Tibial nerve (tissue), 4 donors: ENCODE measurements at places on chromosomes 7 and 10.

- DNase-seq: no peak
These were observed 132.9 kb downstream of the BAMBI start for GRCh38 chr10:28810057-28810870.

DNA sequence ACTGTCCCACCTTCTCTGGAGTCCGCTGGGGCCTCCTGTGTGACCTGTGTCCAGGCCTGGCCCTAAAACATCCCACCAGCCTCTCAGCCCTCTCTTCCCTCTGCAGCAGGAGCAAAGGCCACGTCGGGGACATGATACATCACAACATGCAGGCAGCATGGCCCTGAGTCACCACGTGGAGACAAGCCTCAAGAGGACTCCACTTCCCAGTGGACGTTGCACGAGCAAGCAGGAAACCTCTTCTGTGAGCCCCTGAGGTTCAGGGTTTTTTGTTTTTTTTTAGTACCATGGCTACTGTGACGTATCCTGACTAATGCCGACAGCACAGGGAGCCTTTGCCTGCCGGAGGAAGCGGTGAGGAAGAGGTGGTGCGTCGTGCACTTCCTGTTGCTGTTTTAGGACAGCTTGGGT, 165.9 kb downstream of the DNAJB6 start:
- no peak for DNase-seq

- DNase-seq: no peak
These were observed 1.6 kb downstream of the FAM53B start for GRCh38 chr10:124742413-124743190.

DNA sequence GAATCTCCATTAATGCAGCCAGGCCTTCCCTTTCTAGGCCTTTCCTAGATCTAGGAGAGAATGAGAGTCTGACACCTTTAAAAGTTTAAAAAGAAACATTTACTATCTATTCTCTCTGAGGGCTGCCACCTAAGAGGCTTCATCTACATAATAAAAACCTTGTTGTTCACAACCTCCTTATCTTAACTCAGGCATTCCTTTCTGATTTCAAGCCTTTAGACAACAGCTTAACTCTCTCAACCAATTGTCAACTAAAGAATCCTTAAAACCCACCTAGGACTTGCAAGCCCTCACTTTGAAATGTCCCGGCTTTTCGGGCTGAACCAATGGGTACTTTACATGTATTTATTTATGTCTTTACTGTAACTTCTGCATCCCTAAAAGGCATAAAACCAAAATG, 64.3 kb upstream of the RET start:
- DNase-seq: no peak

DNA sequence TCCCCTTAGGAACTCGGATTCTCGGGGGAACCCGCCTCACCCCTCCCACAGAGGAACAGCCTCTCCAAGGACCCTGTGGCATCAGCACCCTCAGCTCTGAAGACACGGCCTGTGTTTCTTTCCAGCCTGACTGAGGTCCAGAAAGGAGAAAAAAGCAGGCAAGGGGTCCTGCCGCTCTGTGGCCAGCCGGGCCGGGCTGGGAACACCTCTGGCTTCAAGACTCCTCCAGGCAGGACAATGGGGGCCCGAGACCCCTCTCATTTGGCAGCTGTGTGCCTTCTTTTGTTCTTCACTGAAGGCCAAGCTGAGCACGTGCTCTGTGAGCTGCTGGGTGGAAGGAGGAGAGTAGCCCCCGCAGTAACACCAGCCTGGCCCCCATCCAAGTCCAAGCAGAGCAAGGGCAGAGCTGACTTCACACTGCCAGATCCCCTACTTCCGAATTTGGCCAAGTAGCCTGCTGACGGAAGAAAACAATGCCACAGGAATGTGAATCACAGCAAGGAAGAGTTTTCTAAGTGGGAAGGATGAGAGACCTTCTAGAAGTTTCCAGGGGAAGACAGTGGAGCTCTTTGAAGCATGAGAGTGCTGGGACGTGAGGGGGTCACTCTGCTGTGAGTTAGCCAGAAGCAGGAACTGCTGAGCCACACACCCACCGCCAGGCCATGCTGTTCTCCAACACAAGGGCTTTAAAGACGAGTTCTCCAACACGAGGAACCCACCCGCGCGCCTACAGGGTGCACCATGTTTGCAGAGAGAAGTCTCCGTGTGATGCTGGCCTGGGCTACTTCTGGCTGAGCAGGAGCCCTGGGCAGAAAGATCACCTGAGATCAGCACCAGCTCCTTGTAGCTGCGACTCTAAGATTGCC, 3.1 kb downstream of the CNPY1 start:
- no peak for DNase-seq

- DNase-seq: no peak
These were observed 145.2 kb upstream of the UNC5B start for GRCh38 chr10:71067098-71067740.
